ENCODE measurements at places on chromosomes 11 and 22.

DNA sequence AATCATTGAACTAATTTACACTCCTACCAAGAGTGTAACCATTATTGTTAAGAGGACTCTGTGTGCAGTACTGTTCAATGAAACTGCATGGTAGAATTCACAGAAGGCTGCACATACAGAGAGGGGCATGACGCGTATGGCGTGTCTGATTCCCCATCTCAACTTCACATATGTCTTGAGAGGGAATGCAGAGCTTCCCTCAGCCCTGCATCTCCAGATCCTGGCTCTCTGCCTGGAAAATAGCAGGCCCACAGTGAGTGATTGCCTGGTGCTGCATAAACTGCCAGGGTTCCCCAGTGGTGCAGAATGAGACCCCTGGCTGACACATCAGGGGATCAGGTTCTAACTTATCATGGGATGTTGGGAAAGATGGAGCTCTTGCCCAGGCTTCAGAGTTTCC is 260.2 kb upstream of the ISX start:
- DNase-seq = no peak

DNA sequence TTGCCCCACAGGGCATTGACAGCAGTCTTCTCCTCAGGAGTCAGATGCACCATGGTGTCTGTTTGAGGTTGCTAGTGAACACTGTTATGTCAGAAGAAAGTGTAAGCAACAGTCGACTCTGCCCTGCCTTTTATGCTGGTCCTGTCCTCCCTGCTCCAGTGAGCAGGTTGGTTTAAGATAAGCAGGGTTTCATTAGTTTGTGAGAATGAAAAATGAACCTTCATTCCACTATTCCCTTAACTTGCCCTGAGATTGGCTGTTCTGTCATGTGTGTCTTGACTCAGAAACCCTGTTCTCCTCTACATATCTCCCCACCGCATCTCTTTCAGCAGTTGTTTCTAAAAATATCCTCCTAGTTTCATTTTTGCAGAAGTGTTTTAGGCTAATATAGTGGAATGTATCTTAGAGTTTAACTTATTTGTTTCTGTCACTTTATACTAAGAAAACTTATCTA is at the start of gene HBD:
TSS of gene HBD (minus strand) at position 103 of the 454 bp plus-strand sequence. CDS start at position 53, 50 bp downstream.
- DNase-seq = no peak

DNA sequence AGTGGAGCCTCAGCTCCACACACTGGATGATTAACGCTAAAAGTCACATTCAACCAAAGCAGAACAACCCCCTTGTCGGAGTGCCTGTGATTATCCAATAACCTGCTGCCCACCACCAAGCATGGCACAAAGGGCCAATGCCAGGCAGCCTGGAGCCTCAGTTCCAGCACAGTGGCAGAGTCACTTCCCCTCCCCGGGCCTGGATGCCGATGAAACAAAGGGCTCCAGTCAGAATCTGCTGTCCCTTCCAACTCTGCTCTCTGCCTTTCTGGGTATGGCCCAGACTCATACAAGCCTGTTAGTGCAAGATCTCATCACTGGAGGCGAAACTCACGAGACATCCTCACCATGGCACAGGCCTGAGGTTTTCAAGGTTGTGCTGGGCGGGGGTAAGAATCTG is 52.1 kb downstream of the CLTCL1 start:
- no peak for DNase-seq

- DNase-seq = no peak
These were observed 54.8 kb downstream of the LDLRAD3 start for GRCh38 chr11:35998634-35999033.

DNA sequence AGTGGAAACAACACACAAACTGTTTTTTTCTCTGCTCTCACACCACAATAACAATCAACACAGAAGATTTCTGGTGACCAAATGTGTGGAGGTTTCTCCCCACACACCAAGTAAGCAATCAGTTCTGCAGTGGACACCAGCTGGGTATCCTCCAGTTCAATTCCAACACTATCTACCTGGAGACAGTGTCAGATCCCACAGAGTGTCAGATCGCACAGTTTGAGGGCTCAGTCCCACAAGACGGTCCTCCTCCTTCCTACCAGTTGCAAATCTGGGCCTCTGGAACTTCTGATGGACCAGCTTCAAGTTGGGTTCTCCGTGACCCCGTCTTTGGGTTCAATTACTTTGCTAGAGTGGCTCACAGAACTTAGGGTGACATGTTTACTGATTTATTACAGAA is 9.0 kb downstream of the SWAP70 start:
- DNase-seq = no peak

- no peak for DNase-seq
These were observed 643.9 kb downstream of the TBC1D22A start for GRCh38 chr22:47406180-47406834.

DNA sequence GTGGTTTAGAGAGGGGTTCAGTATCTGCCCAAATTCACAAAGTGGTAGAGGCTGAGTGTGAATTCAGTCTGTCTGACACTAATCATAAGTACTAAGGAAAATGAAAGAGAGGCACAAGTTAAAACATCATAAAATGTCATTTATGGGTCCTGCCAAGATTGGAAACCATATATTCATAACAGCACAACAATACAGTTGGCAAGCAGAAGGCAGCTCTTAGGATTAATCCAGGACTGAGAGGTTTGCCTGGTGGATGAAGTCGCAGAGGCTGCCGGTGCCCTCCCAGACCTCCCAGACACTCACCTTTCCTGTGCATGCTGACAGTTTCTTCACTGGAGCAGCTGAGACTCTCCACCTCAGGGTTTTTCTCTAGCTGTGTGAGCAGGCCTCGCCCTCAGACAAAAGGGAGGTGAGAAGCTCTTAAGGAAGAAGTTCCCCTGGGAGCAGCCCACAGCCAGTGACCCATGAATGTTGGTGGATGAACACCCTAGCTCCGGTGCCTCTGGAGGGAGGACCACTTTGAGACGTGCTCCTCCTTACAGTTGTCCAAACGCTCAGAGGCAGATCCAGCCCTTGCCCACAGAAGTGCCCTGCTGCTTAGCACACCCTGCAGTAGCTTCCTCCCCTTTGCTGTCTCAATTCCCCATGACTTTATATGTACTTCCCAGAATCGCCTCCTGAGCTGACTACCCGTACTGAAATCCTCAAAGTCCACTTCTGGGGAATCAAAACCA is 43.7 kb downstream of the MAML2 start:
- peak; percentile 20 for DNase-seq

DNA sequence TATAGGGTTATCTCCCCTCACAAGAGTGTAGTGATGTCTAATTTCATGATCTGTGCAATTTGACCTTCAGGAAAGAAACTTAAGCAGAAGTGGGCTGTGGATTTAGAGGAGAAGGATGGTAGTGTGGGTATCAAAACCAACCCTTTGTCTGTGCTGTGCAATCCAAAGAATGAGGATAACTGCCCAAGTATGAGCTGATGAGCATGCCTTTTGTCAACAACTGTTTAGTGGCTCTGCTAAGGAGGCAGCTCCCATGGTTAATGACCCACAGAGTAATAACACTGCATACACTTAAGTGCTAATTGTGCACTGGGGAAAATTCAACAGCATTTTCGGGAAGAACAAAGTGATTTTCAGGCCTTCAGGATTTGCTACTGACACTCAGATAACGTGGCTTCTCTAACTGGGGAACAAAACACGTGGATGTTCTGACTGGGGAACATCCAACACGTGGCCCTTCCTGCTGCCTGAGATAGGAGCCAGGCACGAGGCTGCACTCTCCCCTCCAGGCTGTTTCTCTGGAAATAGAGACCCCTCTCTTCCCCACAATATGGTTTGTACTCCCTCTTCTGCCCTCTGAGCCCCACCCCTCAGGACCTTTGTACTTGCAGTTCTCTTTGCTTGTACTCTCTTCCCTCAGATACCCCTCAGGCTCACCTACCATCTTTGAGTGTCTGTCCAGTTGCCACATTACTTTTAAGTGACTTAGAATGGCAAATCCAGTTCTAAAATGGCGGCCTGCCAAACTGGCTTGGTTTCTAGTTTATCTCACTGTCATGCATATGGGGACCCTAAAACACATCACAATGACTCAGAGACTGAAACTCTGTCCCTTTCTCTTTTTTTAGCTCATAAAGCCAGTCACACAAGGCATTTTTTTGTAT is 234.9 kb upstream of the POU2AF2 start:
- no peak for DNase-seq

- DNase-seq = peak; percentile 10
These were observed at the start of gene EMID1 for GRCh38 chr22:29205594-29206371. Gene EMID1 (plus strand): TSS chr22:29205896. CDS start chr22:29206039, 143 bp downstream.

GRCh38 chr22:27617214-27617881 is 184.2 kb downstream of the MN1 start:
- DNase-seq = no peak

Data from CD4-positive, alpha-beta T cell (primary cell).